ENCODE measurements at places on chromosomes 12 and 14. TPM values are rescaled to one million over a fixed set of nuclear protein-coding genes. Genes with fewer than 3 reads are reported as not detected.
A peak's percentile ranks its signal among the peaks of the same experiment; 100 is the strongest.

The EPS8 gene
- 26.7 TPM for total RNA-seq

The AHNAK2 gene
- total RNA-seq, result 1.5 TPM

The NYNRIN gene
- 9.0 TPM for total RNA-seq

The TEDC1 gene
- total RNA-seq, result 3.0 TPM

The MAP3K9 gene
- 5.3 TPM for total RNA-seq

The RAB2B gene
- total RNA-seq, result 14.3 TPM

DNA sequence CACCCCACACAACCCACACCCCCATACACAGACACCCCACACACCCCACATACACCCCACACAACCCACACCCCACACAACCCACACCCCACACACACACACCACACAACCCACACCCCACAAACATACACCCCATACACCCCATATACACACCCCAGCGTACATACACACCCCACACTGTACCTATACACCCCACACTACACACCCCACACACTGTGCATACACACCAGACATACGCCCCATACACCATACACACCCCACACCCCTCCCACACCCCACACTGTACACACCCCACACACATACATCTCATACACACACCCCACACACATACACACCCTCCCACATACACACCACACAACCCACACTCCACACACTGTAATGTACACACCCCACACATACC lies 80.2 kb downstream of the NOC4L start:
- H3K27me3 ChIP-seq, result peaks cover 4% of the 10 kb centered on the region
- no peaks in the 10 kb centered on the region for H3K4me1 ChIP-seq
- H3K27ac ChIP-seq, result no peak overlapping the region
- no peak overlapping the region for H3K4me3 ChIP-seq
- H3K36me3 ChIP-seq, result no peaks in the 10 kb centered on the region
- DNase-seq, result no peak

DNA sequence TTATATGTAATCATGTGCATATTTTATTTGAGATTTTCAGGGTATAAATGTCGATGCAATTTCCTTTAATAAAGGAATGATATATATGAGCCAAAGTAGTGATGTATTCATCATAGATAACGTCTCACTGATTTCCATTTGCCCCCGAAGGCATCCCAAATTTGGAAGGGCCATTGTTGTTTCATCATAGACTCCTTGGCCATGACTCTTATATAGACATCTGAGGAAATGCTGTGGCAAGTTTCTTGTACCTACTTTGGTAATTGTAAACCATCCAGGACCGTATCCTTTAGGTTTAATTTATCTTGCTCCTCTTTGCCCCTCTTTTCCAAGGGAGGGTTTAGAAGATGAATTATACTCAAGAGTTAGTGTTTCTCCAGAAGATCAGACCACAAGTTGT lies 84.7 kb downstream of the SAMD4A start:
- DNase-seq, result no peak
- H3K4me3 ChIP-seq, result no peak overlapping the region
- no peaks in the 10 kb centered on the region for H3K4me1 ChIP-seq
- no peaks in the 10 kb centered on the region for H3K36me3 ChIP-seq

DNA sequence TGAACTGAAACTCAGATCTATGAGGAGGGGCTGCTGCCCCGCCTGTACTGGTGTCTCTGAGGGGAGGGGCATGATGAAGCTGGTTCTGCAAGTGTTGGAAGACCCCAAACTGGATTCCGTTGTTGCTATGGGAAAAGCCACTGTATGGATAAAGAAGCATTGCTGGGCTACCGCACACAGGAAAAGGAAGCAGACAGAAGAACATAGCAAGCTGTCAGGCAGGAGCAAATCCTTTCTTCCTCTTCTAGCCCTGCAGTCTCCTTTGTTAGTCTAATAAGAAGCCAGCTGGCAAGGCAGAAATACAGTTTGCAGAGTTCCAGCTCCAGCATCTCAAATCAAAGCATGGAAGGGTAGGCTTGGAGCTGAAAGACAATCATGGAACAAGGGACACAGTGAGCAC lies 26.3 kb upstream of the NR1H4 start:
- no peak for DNase-seq
- H3K4me1 ChIP-seq, result no peaks in the 10 kb centered on the region
- no peaks in the 10 kb centered on the region for H3K36me3 ChIP-seq
- H3K4me3 ChIP-seq, result no peak overlapping the region

GRCh38 chr12:120674097-120674636 lies 12.8 kb upstream of the MLEC start:
- H3K27ac ChIP-seq, result no peak overlapping the region
- H3K36me3 ChIP-seq, result no peaks in the 10 kb centered on the region
- no peaks in the 10 kb centered on the region for H3K4me1 ChIP-seq
- H3K4me3 ChIP-seq, result no peak overlapping the region
- no peak for DNase-seq

- H3K4me1 ChIP-seq, result no peaks in the 10 kb centered on the region
- no peak overlapping the region for H3K4me3 ChIP-seq
- no peaks in the 10 kb centered on the region for H3K27me3 ChIP-seq
- no peak for DNase-seq
- H3K36me3 ChIP-seq, result no peaks in the 10 kb centered on the region
Observed at GRCh38 chr14:57737598-57737997, 128.3 kb downstream of the SLC35F4 start.

DNA sequence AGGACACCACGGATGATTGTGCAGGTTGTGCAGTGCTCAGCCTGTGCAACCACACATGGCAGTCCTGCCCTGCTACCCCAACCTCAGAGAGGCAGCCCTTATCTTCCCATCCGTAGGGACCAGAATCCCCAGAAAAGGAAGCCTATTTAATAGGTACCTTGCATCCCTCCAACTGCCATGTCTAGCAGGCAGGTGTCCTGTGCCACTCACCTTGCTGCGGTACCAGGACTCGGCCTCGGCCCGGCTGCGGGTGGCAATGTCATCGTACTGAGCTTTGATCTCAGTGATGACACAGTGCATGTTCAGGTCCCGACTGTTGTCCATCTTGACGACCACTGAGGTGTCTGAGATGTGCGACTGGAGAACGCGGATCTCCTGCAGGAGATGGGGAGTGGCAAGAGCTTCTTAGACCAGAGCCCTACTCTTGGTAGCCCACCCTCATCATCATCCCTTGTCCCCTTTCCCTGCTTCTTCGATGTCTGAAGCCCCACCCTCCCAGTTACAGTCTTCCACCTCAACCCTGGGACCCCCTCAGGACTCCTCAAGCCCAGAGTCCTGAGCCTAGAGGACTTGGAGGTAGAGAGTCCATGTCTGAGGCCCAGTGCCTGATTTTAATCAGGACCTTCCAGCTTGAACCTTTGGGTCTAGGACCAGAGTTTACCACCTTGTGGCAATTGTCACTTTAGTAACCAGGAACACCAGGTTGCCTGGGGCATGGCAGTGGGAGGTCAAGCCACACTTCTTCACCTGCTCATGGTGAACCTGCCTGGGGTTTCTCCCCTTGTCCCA lies 20.5 kb downstream of the KRT7 start:
- no peaks in the 10 kb centered on the region for H3K36me3 ChIP-seq
- H3K27ac ChIP-seq, result no peak overlapping the region
- no peak for DNase-seq
- no peak overlapping the region for H3K4me3 ChIP-seq

GRCh38 chr12:6846316-6846869 lies 4.7 kb downstream of the CDCA3 start:
- no peaks in the 10 kb centered on the region for H3K27me3 ChIP-seq
- H3K4me3 ChIP-seq, result no peak overlapping the region
- DNase-seq, result no peak
- H3K4me1 ChIP-seq, result no peaks in the 10 kb centered on the region
- H3K27ac ChIP-seq, result no peak overlapping the region

DNA sequence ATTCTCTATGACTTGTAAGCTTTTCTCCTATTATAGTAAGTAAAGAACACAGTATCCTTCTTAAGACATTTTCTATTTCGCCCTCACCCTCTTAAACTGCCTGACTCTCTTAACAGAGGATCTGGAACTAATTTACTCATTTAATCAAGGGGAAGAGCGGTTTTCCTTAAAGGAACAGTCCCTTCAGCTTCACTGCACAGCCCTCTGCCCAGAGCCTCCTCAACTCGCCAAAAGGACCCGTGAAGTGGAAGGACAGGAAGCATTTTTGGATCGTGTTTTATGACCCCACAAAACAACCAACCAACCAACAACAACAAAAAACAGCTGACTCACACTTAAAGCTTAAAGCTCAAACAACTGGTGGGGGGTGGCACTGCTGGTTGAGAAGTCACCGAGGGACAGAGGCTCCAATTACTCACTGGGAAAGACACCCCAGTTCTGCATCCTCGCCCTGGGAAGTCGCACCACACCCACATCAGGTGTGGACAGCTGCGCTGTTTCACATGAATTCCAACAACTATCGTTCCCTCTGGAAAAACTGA lies 35.7 kb downstream of the NID2 start:
- no peaks in the 10 kb centered on the region for H3K4me1 ChIP-seq
- no peak overlapping the region for H3K27ac ChIP-seq
- no peak for DNase-seq
- H3K36me3 ChIP-seq, result no peaks in the 10 kb centered on the region

GRCh38 chr12:75782069-75782581 lies 249.5 kb downstream of the PHLDA1 start:
- no peaks in the 10 kb centered on the region for H3K36me3 ChIP-seq
- H3K4me1 ChIP-seq, result peaks cover 24% of the 10 kb centered on the region
- no peak overlapping the region for H3K4me3 ChIP-seq
- DNase-seq, result no peak
- H3K27me3 ChIP-seq, result no peaks in the 10 kb centered on the region

DNA sequence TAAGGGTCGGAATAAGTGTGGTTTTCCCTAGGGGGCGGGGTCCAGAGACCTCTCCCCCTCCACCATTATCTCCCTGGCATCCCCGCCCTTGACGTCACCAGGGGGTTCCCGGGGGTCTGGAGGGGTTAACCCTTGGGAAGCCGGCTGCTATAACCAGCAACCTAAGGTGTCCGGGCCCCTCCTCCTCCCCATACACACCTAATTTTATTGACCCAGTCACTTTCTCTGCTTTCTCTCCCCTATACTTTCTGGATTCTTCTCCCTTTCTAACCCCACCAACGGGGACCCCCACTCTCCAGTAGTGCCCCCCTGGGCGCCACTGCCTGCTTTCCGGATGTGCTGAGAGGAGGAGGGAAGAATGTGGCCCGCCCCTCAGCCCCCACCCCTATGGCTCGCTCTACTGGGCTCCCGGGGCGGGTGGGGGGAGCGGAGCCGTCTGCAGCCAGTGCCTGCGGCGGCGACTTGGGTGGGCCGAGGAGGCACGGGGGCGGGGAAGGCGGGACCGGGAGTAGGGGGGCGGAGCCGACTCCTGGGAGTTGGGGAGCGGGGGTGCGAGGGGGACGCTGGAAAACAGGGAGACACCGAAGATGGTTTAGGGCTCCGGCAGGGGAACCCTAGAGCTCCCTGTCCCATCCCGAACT lies 1.8 kb downstream of the GLI1 start:
- peak overlapping the region; percentile 70 for H3K4me3 ChIP-seq
- H3K36me3 ChIP-seq, result no peaks in the 10 kb centered on the region
- H3K27ac ChIP-seq, result no peak overlapping the region
- no peak for DNase-seq

GRCh38 chr12:27807063-27807703 lies 27.1 kb upstream of the MANSC4 start:
- no peak overlapping the region for H3K4me3 ChIP-seq
- no peaks in the 10 kb centered on the region for H3K27me3 ChIP-seq
- H3K27ac ChIP-seq, result no peak overlapping the region
- no peaks in the 10 kb centered on the region for H3K36me3 ChIP-seq
- no peaks in the 10 kb centered on the region for H3K4me1 ChIP-seq

DNA sequence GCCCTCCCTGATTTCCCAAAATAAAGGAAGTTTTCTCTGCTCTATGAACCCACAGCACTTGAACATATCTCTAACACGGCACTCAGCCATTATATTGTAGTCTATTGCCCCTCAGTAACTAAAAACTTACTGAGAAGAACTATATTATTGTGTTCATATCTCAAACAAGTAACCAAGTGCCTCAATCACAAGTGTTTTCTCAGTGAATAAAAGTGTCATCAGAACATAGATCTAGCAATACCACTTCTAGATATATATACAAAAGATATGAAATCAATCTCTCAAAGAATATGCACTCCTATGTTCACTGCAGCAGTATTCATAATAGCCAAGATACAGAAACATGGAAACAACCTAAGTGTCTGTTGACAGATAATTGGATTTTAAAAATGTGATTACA lies 138.1 kb downstream of the NELL2 start:
- no peaks in the 10 kb centered on the region for H3K27me3 ChIP-seq
- H3K4me1 ChIP-seq, result no peaks in the 10 kb centered on the region
- H3K4me3 ChIP-seq, result no peak overlapping the region
- no peak overlapping the region for H3K27ac ChIP-seq
- no peak for DNase-seq

DNA sequence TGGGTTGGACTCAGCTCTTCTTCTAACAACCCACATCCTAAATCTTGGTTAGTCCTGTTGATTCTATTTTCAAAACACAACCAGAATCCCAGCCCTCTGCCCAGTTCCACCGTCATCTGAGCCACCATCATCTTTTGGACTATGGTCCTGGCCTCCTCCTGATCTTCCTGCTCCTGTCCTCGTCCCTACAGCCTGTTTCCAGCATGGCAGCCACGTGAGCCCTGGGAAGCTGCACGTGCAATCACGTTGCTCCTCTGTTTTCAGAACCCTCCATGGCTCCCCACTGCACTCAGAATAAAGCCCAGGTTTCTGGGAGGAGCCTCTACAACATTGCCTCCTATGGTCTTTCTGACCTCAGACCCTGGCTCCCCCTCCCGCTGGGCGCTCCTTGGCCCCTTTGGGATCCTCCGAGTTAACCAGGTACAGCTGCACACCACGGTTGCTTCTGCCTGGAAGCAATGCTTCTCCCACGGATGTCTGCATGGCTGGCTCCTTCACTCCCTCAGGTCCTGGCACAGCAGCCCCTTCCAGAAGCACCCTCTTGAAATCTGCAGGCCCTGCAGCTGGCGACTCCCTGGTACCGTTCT lies 44.5 kb downstream of the BEGAIN start:
- no peaks in the 10 kb centered on the region for H3K27me3 ChIP-seq
- no peak for DNase-seq
- no peak overlapping the region for H3K4me3 ChIP-seq
- no peak overlapping the region for H3K27ac ChIP-seq

GRCh38 chr12:1576410-1577241 lies 17.8 kb downstream of the FBXL14 start:
- H3K4me1 ChIP-seq, result peaks cover 9% of the 10 kb centered on the region
- H3K36me3 ChIP-seq, result no peaks in the 10 kb centered on the region
- peak overlapping the region; percentile 11 for H3K27ac ChIP-seq

GRCh38 chr14:103118663-103119404 lies 4.4 kb upstream of the TNFAIP2 start:
- DNase-seq, result no peak
- peak overlapping the region; percentile 55 for H3K27ac ChIP-seq
- no peaks in the 10 kb centered on the region for H3K36me3 ChIP-seq
- no peaks in the 10 kb centered on the region for H3K4me1 ChIP-seq

GRCh38 chr12:130080205-130080604 lies 82.1 kb upstream of the FZD10 start:
- H3K36me3 ChIP-seq, result no peaks in the 10 kb centered on the region
- H3K27me3 ChIP-seq, result no peaks in the 10 kb centered on the region
- H3K4me3 ChIP-seq, result no peak overlapping the region
- H3K4me1 ChIP-seq, result no peaks in the 10 kb centered on the region
- DNase-seq, result no peak

Measured in pancreas (tissue), 10 donors.